ENCODE measurements at places on chromosomes 2 and 18.

GRCh38 chr2:5176764-5177163 lies 515.4 kb upstream of the SOX11 start:
- DNase-seq: no peak

DNA sequence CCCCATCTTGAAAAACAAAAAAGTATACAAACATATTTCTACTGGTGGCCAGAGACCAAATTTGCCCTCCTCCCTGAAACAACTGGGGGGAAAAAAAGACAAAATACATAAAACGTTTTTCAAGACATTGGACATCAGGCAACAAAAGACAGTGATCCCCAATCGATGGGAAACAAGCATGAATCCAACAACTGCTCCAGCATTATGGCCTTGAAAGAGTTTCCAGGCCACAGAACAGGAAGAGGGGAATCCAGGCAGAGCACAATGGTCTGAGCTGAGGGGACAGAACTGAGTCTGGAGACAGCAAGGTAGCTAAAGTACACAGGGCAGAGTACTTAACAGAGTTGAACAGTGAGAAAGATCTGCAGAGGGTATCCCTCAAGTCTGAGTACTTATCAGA lies 4.4 kb downstream of the CCDC88A start:
- DNase-seq: no peak

GRCh38 chr2:240564561-240565332 lies 3.5 kb upstream of the RNPEPL1 start:
- DNase-seq: no peak

- DNase-seq: no peak
These were observed 8.5 kb downstream of the SP9 start for GRCh38 chr2:174343343-174343622.

GRCh38 chr2:112996635-112997034 lies 8.6 kb upstream of the IL36A start:
- no peak for DNase-seq

DNA sequence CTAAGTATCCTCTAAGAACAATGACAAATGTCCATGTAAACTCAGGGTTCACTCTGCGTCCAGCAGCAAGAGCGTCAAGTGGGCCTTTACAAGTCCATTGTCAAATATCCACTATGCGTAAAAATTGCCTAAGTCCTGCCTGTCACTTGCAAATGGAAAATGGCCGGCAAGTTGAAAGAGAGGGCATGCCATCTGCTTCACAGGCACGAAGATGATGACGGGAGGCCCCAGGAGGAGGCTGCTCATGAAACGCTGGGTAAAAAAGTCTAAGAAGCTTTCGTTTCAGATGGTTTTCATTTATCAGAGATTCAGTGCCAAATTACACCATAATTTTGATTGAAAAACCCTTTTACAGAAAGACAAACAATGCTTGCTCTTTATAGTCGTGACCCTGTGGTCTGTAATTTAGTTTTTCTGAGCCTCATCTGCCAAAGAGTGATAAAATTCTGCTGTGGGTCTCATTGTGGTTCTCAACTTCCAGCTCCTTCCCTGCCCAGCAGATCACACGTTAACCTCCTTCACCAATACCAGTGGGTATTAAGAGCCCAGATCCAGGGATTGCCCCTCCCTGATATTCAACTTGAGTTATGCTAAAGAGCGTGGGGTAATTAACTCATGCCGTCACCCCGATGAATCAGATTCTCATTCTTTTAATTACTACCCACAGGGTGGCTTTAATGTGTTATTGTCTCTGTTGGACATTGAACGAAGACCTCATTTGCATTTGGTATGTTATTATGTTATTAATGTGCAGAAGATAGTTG lies 160.2 kb upstream of the ALKAL2 start:
- no peak for DNase-seq

- no peak for DNase-seq
These were observed 105.1 kb downstream of the DYSF start for GRCh38 chr2:71558300-71559051.

DNA sequence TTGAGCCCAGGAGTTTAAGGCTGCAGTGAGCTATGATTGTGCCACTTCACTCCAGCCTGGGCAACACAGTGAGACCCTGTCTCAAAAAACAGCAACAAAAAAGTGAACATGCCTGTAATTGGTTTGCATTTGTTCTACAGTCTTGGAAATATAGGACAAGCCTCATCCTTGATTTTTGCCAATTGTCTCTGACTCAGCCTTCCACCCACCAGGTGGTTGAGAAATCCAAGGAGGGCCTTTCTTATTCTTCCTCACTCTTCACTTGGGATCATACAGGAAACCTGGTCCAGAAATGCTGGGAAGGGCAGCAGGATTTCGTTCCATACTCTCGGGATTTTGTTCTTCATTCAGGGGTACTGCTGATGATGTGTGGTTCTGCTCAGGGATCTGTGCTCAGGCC lies 94.6 kb downstream of the CDC42EP3 start:
- no peak for DNase-seq

DNA sequence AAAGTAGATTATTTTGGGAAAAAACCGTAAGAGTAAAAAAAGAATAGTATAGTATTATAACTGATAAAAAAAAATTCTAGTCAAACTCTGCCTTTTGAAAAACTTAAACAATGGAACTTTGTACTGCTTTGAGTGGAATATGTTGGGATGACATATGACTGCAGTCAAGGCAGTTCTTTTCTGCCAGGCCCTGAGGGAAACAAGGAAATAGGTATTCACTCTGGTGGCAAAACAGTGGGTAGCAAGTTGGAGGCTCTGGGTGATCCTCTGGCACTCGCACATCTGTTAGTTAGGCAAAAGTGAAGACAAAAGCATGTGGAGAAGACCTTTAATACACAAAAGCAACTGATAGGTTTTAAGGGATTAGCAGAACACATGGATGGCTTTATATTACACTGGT lies 102.2 kb downstream of the ARHGEF33 start:
- no peak for DNase-seq

DNA sequence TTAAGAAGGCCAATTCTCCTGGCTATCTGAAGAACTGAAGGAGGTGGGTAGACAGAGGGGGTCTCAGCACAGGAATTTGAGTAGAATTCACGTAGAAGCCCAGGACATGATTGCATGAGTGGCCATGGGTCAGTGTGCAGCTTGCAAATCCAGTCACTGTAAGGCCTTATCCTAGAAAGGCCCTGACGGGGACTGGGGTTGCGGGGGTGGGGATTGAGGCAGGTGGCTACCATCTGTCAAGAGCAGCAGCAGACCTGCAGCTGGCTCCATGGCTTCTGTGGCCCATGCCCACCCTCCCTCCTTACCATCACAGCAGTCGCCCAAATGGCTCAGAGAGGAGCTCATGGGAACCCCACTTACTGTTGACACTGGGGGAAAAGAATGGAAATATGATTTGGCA lies 34.6 kb upstream of the SLC14A1 start:
- no peak for DNase-seq

DNA sequence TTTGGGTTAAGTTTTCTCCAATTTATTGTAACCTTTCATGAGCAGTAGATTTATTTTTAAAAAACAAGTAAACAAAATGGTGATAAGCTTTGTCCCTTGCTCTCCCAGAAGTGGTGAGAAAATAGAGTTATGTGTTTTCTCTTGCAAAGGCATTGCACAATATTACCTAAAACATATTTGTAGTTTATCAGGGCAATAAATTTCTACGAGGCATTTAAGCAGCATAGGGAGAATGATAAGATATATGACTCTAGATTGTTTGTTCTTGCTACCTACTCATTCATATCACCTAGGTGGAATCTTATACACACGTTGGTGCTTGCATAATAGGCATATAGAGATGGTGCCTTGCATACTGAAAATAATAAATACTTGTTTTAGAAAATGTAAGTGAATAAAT lies 201.7 kb downstream of the MYO1B start:
- DNase-seq: no peak

- no peak for DNase-seq
These were observed 44.6 kb downstream of the B3GNT2 start for GRCh38 chr2:62240546-62240945.

DNA sequence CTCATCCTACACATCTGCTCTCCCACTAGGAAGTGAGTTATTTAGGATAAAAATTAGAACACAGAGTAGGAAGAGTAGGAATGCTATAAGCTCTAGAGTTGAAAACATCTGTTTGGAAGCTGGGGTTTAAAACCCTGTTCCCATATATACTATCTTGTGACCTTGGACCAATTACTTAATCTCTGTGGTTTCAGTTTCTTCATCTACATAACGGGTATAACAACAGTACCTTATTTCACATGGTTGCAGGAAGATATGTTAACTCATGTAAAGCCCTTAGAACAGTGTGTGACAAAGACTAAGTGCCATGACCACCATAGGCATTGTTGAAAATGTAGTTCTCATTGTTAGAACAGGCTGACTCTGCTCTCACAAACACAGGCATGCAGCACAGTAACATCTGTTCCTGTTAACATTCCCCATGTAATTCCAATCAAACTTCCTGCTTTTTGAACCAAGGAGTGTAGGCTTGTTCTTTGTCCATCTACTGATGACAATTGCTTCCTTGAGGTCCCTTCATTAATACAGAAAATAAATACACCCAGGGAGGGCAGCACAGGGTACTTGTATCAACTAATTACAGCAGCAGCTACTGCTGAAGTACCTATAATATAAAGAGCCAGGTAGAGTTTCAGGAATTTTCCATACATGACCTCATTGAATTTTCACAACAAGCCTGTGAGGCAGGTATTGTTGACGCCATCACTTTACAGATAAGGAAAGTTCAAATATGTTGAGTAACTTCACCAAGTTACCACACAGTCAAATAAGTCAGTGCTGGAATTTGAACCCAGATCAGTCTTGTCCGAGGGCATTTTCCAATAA lies 204.2 kb downstream of the L3MBTL4 start:
- no peak for DNase-seq

DNA sequence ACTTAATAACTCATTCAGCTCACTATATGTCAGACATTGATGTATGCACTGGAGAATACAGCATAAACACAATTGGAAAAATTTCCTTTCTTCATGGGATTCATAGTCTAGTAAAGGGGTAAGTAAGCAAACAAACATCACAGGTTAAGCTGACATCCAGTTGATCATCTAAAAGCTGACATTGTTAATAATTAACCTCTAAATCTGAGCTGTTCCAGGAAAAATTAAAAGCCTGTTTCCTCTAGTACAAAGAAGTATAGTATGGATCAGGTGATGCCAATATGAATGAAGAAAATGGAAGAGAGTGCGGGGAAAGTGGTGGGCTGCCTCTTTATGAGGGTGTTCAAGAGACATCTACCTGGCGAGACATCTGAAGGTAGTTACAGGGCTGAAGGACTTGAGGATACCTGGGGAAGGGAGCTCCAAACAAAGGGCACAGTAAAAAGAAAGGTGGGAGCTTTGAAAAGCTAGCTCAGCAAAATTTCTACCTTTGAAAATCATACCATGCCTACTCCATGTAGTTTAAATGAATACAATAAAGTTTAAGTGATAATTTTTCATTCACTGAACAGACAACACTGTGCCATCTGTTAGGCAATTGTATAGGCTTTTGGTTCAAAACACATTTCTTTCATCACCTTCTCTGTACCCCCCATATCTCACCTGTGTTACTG lies 619.3 kb downstream of the TRIB2 start:
- no peak for DNase-seq

GRCh38 chr2:234242459-234242836 lies 191.9 kb downstream of the SPP2 start:
- DNase-seq: no peak

- DNase-seq: no peak
These were observed 86.6 kb downstream of the ARHGAP28 start for GRCh38 chr18:6816154-6816553.

DNA sequence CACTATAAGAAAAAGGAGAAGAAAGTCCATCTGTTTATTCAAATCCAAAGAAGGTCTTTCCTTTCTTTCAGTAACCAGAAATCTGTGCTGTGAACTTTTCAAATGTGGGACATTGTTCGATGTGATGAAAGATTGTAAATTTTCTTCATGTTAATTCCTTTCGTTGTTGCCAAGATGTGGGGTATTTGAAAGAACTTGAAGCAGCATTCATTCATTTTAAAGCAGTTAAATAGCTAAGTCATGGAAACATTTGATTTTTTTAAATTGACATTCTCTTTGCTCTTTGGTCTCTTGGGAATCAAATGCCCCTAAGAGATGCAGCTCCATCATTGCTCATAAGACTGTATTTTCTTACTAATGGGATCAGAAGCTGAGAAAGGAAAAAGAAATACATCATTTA lies 93.7 kb upstream of the EHBP1 start:
- DNase-seq: no peak

DNA sequence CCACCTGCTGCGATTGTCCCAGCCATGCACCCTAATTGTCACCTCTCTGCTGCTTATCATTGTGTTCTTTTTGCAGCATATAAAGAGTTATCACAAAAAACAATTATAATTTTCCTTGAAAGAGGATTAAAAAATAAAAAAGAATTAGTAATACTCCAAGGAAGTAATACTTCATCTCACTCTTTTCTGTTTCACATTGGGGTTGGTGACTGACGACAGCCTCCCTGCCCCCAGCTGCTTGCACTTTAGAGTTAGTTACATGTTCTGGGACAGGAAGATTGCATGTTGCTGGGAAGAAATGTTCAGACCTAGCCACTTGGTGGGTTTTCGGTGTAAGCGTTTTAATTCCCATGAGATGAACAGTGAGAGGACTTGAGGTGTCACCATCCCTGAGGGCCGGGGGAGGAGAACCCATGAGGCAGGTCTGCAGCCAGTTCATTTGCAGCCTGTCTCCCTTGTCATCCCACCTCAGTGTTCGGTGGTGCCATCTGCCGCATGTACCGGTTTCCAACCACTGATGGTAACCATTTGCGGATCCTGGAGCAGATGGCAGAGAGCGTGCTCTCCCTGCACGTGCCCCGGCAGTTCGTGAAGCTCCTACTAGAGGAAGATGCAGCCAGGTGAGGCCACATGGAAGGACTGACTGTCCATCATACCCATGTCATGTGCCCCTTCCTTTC lies 69.1 kb downstream of the COA5 start:
- no peak for DNase-seq

GRCh38 chr2:229851870-229852269 lies 69.9 kb downstream of the TRIP12 start:
- no peak for DNase-seq
